ENCODE measurements at places on chromosomes 12 and 14. TPM values are rescaled to one million over a fixed set of nuclear protein-coding genes. Genes with fewer than 3 reads are reported as not detected.

DNA sequence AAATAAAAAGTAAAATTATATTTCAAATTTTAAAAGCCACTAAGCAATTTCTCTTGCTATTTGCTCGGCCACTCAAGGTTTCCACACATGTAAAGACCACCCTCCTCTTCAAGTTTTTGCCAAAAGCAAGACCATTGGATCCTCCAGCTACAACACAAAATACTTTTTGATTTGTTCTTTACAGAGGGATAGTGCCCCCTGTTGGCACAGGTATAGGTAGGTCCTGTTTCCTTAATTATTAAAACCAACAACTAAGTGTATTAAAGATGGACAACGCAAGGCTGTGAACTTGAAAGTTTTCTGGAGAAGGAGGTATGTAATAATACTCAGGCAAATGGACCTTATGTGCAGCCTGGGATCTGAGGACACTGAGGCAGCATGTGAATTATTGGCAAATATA is 23.8 kb downstream of the ATP6V1D start:
- H3K4me3 ChIP-seq = no peak overlapping the region
- H3K4me1 ChIP-seq = no peaks in the 10 kb centered on the region
- no peaks in the 10 kb centered on the region for H3K27me3 ChIP-seq

DNA sequence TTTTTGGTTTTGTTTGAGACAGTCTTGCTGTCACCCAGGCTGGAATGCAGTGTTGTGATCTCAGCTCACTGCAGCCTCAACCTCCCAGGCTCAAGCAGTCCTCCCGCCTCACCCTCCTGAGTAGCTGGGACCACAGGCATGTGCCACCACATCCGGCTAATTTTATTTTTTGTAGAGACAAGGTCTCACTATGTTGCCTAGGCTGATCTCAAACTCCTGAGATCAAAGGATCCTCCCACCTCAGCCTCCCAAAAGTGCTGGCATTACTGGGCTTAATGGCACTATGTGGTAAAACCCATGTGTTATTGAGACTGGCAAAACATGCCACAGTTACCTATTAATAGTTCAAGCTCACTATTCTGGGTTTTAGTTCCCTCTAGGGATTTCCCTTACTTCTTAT is 51.2 kb upstream of the KCNH3 start:
- H3K36me3 ChIP-seq = no peaks in the 10 kb centered on the region
- H3K4me1 ChIP-seq = peaks cover 5% of the 10 kb centered on the region
- no peak overlapping the region for H3K4me3 ChIP-seq
- H3K27ac ChIP-seq = no peak overlapping the region
- no peak for DNase-seq

GRCh38 chr14:94906577-94906976 is 136.7 kb upstream of the GSC start:
- no peaks in the 10 kb centered on the region for H3K27me3 ChIP-seq
- no peak for DNase-seq
- no peak overlapping the region for H3K27ac ChIP-seq
- no peaks in the 10 kb centered on the region for H3K36me3 ChIP-seq
- no peak overlapping the region for H3K4me3 ChIP-seq

- H3K27me3 ChIP-seq = no peaks in the 10 kb centered on the region
- H3K4me1 ChIP-seq = peaks cover 21% of the 10 kb centered on the region
- H3K36me3 ChIP-seq = no peaks in the 10 kb centered on the region
- H3K4me3 ChIP-seq = no peak overlapping the region
Observed at GRCh38 chr14:75422169-75422568, 5.7 kb upstream of the JDP2 start.

GRCh38 chr14:104181761-104182530 is 43.6 kb downstream of the KIF26A start:
- H3K4me1 ChIP-seq = no peaks in the 10 kb centered on the region
- H3K4me3 ChIP-seq = no peak overlapping the region
- H3K27ac ChIP-seq = no peak overlapping the region
- no peaks in the 10 kb centered on the region for H3K36me3 ChIP-seq
- H3K27me3 ChIP-seq = peaks cover 2% of the 10 kb centered on the region
- no peak for DNase-seq

DNA sequence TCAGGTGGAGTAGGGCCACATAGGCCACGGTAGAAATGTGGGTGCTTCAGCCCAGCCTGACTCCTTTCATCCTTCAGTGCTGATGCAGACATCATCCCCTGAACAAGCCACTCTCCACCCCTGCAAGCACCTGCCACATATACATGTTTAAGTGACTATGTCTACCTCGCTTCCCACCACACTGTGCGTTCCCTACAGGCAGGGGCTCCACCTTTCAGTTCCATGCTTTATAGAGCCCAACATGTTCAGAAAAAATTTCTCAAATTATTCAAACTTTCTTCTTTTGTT is 11.6 kb downstream of the SLC7A7 start:
- no peaks in the 10 kb centered on the region for H3K4me1 ChIP-seq
- no peaks in the 10 kb centered on the region for H3K36me3 ChIP-seq
- H3K4me3 ChIP-seq = no peak overlapping the region
- DNase-seq = no peak

GRCh38 chr12:68971404-68971803 is 38.4 kb upstream of the CPM start:
- H3K4me3 ChIP-seq = no peak overlapping the region
- no peaks in the 10 kb centered on the region for H3K36me3 ChIP-seq
- no peaks in the 10 kb centered on the region for H3K27me3 ChIP-seq
- H3K4me1 ChIP-seq = no peaks in the 10 kb centered on the region
- H3K27ac ChIP-seq = no peak overlapping the region

DNA sequence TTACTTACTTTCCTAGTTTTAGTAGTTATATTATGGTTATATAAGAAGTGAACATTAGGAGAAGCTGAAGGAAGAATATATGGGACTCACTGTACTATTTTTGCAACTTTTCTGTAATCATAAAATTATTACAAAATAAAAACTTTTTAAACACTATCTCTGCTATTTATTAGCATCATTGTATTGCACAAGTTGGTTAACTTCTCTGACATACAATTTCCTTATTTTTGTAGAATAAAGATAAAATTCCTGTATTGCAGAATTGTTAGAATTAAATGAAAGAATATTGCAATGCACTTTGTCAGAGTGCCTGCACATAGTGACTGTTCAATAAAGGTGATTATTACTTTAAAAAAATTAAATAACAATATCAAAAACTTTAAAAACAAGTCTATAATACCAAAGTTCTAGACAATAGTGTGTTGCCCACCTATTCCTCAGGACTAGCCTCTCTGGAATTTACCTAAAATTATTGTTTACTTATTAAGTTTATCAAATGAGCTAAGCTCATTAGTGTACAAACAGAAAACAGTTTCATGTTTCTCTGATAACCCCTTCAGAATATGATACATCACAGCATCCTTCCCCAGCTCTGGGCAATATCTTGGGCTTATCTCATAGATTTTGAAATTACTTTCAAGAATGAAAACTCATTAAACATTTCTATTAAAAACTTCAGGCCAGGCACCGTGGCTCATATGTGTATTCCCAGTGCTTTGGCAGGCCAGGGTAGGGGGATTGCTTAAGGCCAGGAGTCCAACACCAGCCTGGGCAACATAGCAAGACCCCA is 77.4 kb upstream of the TMPO start:
- DNase-seq = no peak
- no peaks in the 10 kb centered on the region for H3K36me3 ChIP-seq
- H3K27ac ChIP-seq = no peak overlapping the region
- H3K4me3 ChIP-seq = no peak overlapping the region

GRCh38 chr12:104457746-104458693 is 1.3 kb downstream of the CHST11 start:
- H3K36me3 ChIP-seq = no peaks in the 10 kb centered on the region
- peaks cover 13% of the 10 kb centered on the region for H3K4me1 ChIP-seq
- H3K4me3 ChIP-seq = peak overlapping the region; percentile 79

DNA sequence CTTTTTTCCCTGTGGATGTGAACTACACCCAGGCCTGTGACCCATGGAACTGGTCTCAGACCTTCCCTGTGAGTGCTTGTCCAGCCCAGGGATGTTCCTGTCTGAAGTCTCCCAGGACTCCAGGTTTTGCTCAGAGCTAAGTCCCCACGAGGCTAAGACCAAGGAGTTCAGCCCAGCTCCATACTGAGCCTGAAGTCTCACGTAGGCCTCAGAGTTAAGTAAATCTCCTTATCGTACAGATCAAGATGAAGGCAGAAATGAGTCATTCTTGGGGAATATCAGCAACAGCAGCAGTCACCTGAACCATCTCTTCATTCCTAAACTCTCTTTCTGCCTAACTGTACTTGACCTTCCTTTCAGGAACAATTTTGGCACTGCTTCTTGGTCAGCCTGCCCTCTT is 139.8 kb downstream of the ANO6 start:
- peak overlapping the region; percentile 37 for H3K27ac ChIP-seq
- H3K36me3 ChIP-seq = peaks cover 3% of the 10 kb centered on the region
- H3K4me3 ChIP-seq = no peak overlapping the region
- peaks cover 34% of the 10 kb centered on the region for H3K4me1 ChIP-seq
- DNase-seq = no peak
- no peaks in the 10 kb centered on the region for H3K27me3 ChIP-seq

- peaks cover 36% of the 10 kb centered on the region for H3K4me1 ChIP-seq
- no peak overlapping the region for H3K4me3 ChIP-seq
- H3K27me3 ChIP-seq = no peaks in the 10 kb centered on the region
Observed at GRCh38 chr14:93330609-93331000, 2.2 kb downstream of the BTBD7 start.

- no peaks in the 10 kb centered on the region for H3K4me1 ChIP-seq
- no peak overlapping the region for H3K27ac ChIP-seq
Observed at GRCh38 chr14:26175658-26176057, 422.2 kb downstream of the NOVA1 start.

DNA sequence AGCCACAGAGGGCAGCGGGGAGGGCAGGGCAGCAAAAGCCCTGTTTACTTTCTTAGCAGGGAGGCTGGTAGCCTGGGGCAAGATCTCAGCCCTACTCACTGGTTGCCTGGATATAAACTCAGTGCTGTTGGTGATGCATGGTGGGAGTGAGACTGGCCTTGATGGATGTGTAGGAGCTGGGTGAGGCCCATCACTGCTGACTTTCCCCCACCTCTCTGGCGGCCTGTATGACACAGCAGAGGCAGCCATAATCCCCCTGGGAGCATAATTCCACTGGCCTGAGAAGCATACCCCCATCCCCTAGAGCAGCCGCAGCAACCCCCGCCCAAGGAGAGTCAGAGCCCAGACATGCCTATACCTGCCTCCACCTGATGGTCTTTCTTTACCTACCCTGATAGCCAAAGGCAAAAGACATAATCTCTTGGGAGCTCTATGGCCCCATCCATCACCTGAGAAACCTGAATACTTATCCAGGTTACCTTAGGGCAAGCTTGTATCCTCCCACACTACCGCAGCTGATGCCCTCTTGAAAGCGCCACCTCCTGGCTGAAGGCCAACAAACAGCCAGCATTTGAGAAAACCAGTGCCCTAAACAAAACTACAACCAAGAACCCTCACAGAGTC is 59.3 kb downstream of the DNAI7 start:
- H3K4me3 ChIP-seq = no peak overlapping the region
- no peaks in the 10 kb centered on the region for H3K4me1 ChIP-seq
- no peak for DNase-seq
- no peaks in the 10 kb centered on the region for H3K27me3 ChIP-seq
- H3K36me3 ChIP-seq = no peaks in the 10 kb centered on the region
- H3K27ac ChIP-seq = no peak overlapping the region

DNA sequence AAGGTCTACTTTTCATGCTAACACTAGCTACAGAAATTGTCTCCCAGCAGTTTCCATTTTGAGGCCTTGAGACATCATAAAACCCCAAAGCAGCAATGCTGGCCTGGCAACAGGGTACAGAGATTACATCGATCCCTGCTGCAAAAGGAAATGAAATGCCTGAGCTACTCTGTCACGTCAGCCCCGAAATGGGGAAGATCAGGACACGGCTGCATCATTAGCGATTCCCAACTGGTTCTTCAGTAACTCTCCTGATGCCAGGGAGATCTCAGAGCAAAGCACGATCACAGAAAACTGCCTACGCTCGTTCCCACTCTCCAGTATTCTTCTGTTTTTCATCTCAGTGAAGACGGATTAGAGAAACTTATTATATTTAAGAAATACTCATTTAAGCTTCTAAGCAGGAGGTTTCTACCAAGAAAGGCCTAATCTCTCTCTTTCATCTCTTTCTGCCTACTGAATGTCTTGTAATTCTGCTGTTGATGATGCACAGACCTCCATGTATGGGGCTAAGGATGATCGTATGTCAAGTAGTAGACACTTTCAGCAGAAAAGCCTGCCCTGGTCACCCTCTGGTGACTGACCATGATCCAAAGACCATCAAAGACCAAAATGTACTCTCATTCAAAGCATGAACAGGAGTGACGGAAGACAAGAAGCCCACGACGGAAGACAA is 168.5 kb downstream of the RIMBP2 start:
- no peak overlapping the region for H3K4me3 ChIP-seq
- H3K36me3 ChIP-seq = no peaks in the 10 kb centered on the region
- no peak for DNase-seq
- H3K4me1 ChIP-seq = no peaks in the 10 kb centered on the region

- no peaks in the 10 kb centered on the region for H3K36me3 ChIP-seq
- H3K27ac ChIP-seq = no peak overlapping the region
- H3K4me3 ChIP-seq = no peak overlapping the region
Observed at GRCh38 chr14:28635387-28635786, 131.2 kb upstream of the FOXG1 start.

DNA sequence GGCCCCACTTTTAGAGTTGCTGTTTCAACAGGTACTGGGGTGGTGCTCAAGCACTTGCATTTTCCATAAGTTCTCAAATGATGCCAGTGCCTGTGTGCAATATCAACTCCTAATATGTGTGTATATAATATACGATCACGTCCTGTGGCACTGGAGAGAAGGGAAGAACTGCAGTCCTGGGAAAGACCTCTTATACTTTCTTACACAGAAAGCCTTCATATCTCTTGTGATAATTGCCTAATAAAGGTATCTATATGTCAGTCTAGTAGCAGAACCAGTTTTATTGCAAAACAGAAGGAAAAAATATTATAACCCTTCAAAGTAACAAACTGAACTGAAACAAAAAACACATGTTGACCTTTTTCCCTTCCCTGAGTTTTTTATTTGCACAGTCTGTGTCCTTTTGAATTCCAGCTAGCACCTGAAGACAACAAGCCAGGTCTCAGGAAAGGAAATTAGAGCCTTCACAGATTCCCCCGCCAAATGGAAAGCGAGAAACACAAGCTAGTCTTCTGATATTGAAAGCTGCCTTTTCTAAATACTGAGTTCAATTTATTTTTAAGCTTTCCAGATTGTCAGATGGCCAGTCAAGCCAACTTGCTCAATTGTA is 44.4 kb downstream of the IGF1 start:
- no peaks in the 10 kb centered on the region for H3K36me3 ChIP-seq
- no peak for DNase-seq
- no peaks in the 10 kb centered on the region for H3K27me3 ChIP-seq
- no peaks in the 10 kb centered on the region for H3K4me1 ChIP-seq

SLC4A8 gene
- not detected for total RNA-seq

EIF2B2 gene
- total RNA-seq = 65.7 TPM

B4GALNT3 gene
- total RNA-seq = 1.9 TPM

Measured in gastrocnemius medialis (tissue), 4 donors.